DMS 273 treated with DMSO at 0.1 percent for 48 hours (cell line): ENCODE measurements at places on chromosomes 6 and 20.
A peak's percentile ranks its signal among the peaks of the same experiment; 100 is the strongest.

DNA sequence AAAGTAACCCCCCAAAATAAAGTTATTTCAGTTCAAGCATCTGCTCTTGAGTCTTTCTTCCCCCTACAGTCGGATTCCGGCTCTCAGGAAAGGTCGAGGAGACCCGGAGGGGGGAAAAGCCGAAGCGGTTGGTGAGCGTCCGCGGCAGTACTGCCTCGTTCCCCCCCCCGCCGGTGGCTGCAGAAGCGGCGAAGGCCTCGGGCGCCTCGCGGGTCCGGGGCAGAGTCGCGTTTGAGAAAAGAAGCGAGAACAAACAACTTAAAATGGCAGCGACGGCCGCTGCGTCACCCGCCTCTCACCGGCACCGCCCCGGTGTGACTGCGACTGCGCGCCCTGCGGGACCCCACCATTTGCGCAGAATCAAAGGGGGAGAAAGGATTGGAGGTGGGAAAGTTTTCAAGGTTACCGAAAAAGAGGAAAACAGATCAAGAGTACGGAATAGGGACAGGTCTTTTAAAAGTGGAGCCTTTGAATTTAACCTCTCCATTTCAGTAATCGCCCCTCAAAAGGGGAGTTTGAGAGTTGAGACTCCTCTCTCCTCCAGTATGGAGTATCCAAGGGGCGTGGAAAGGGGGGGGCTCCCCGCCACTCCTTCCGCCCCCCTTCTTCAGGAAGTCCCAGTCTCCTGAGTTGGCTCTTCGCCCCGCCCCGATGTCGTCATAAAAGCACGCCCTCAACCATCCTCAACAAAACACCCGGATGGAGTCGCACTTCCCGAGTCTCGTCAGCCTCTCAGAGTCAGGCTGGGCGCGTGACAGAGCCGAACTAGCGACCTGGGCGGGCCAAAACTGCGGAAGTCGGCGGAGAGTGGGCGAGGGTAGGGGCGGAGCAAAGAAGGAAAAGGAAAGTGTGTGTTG, 1.9 kb upstream of the C6orf62 start:
- DNase-seq = peak; percentile 99

- no peak for DNase-seq
These were observed 4.0 kb upstream of the TBC1D22B start for GRCh38 chr6:37253486-37254007.

GRCh38 chr6:117489003-117489402, 6.5 kb downstream of the DCBLD1 start:
- no peak for DNase-seq

- no peak for DNase-seq
These were observed 101.0 kb downstream of the KIF16B start for GRCh38 chr20:16472045-16472872.

- no peak for DNase-seq
These were observed 26.3 kb upstream of the RIMS4 start for GRCh38 chr20:44836601-44837120.

- DNase-seq = no peak
These were observed 235.9 kb upstream of the SUPT3H start for GRCh38 chr6:45613656-45614055.

DNA sequence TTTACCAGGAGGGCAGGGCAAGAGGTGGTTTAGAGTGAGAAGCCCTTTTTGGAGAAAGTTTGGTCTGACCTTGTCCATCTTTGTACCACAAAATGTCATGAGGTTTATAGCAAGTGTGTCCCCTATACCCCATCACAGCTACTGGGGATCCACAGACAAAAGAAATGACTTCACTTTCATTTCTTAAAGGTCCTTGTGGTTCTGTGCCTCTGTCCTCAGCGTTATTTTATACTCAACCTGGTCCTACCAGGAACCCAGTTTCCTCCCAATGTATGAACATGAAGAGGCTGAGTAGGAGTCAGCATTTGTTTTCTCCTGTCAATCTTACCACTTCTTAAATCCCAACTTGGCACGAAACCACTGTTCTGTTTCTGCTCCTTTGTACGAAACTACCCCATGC, 157.6 kb downstream of the NFATC2 start:
- DNase-seq = no peak

DNA sequence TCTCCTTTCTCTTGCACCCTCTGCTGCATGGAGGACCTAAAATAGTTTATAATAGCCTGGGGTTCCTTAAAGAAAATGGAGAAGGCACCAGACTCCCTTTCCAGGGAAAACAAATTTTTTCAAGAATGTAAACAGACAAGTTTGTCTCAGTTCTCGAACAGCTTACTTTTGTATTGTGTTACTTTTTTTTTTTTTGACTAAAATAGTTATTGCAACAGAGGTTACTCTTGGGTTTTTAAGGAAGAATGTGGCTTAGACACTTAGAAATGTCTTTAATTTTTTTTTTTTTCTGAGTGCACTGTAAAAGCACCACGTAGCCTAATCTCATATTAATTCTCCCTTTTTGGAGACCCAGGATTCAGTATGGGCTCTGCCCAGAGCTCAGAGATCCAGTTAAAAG, 148.7 kb upstream of the CARMIL1 start:
- no peak for DNase-seq

DNA sequence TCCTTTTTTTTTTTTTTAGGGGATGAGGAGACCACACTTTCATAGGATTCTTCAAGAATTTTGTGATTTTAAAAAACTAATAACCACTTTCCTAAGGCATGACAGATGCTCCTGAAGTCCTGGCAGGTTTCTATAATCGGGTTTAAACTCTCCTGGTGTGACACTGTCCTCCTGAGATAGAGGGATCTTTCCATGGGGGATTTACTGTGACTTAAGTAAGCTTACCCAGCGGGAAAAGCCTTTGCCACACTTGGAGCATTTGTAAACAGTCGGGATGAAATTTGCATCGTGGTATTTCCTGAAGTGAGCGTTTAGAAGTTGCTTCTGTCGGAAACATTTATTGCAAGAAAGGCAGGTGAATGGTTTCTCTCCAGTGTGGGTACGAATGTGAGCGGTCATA, 16.6 kb downstream of the CTCFL start:
- no peak for DNase-seq

DNA sequence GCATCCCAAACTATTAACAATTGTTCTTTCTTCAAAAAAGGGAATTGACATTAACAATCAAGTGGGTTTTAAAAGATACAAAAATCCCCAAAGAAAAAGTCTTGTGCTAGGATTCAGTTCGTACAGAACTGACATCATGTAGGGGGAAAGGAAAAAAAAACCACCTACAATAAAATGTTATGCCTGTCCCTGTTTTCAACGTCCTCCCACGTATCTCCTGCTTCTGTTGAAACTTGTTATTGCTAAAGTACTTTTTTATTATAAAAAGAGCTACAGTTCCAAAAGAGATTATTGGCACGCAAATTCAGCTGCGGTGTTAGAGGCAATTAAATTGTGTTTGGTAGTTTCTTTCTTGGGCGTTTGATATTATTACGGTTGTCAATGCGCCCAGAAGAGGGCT, 102.8 kb upstream of the PHACTR1 start:
- no peak for DNase-seq

DNA sequence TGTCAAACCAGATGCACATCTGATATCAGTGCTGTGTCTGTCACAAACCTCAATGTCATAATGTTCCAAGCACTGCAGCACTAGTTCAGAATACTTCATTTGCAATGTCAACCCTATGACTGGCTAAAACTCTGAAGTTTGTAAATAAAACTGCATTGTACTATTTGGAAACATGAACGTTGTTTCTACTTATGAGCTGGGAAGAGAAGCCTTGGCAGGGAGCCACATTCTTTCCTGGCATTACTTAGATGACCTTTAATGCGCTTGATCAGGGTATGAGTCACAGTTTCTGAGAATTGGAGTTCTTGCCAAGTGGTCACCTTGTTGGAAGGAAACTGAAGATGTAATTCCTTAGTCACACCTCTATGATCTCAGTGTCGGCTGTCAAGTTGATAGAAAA, 664.8 kb upstream of the MMS22L start:
- DNase-seq = no peak

- no peak for DNase-seq
These were observed 7.5 kb downstream of the CCM2L start for GRCh38 chr20:32017711-32018251.

- no peak for DNase-seq
These were observed 1323.0 kb upstream of the GJE1 start for GRCh38 chr6:140809694-140810101.

- peak; percentile 60 for DNase-seq
These were observed 6.1 kb downstream of the SYNGAP1 start for GRCh38 chr6:33425668-33426577.

DNA sequence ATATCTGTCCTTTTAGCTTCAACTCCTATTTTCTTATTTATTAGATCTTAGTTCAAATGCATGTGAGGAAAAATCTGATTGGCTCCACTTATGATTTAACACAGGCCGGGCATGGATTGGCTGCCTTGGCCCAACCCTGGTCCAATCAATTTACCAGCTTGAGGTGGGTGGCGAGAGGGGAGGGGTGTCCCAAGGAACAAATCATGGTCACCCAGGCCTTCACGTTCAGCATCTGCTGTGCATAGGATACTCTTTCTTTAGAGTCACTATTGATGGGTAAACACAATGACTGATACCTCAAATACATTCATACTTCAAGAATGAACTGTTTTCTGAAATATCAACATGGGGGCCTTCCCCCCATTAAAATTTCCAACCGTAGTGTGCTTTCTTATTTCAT, 14.9 kb upstream of the BACH2 start:
- no peak for DNase-seq

DNA sequence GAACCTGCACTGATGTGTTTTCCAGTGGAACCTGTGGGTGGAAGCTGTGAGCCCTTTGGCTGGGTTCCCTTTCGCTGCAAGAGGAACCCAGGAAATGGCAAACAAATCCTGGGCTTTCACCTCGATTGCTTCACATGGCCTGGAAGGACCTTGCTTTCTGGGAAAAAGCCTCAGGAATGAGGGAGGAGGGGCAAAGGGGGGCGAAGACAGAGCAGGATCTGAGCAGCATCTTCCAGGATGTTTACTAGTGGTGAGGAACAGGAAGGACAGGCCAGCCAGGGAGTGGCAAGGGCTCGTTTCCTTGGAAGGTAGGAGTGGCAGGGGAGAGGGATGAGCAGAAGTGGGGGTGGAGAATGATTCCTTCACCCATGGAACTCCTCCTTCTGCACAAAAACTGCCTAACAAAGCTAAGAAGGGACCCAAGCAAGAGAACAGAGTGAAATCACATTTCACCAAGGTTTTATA, 5.9 kb downstream of the SLC2A10 start:
- no peak for DNase-seq

GRCh38 chr6:168534265-168534664, 93.3 kb downstream of the SMOC2 start:
- DNase-seq = no peak

GRCh38 chr20:52410182-52410647, 218.6 kb upstream of the ZFP64 start:
- no peak for DNase-seq

DNA sequence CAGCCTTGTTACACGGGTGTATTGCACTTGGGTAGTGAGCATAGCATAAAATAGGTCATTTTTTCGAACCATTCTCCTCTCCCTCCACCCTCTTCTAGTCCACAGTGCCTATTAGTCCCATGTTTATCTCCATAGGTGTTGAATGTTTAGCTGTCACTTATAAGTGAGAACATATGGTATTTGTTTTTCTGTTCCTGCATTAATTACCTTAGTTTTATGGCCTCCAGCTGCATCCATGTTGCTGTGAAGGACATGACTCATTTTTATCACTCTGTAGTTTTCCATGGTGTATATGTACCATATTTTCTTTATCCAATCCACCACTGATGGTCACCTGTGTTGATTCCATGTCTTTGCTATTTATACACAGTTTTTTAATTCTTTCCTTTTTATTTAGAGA, 889.5 kb downstream of the EYS start:
- peak; percentile 77 for DNase-seq

DNA sequence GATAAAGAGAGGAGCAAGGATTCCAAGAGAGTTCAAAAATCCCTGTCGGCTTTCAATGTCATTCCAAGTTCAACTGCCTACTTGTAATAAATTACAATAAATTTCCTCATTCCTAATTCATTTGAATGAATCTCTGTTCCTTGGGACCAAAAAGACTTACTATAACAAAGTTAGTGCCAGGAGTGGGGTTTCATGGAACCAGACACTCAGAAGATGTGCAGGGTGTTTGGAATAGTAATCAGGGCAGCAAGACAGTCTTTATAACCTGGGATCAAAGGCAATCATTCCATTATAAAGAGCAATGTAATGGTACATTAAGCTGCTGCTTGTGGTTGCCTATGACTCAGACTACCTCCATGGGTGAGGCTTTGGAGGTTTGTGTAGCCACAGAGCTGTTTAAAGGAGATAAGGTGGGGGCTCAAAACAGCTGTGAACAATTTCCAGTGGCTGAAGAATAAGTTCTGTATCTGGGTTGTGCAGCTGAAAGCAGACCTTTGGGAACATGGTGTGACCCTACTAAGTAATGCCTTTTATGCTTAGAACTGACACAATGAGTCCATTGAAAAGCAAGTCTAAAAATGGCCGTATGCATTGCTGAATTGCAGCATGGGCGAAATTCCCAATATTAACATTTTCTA, 159.9 kb downstream of the LINC00237 start:
- no peak for DNase-seq

DNA sequence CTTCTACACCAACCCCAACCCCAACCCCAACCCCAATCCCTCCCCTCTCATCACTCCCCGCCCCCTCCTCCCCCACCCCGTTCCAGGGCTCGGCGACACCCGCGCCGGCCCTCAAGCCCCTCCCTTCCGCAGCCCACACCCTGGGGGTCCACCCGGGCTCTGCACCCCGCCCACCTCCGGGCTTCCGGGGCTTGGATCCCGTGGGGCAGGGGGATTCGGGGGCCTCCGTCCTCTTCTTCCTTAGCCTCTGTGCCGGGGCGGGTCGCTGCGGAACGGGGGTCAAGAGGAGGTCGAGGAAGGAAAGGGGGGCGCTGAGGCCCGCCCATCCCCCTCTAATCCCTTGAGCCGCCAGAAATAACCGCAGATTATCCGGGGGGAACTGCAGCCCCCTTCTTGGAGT, 690 bp downstream of the TULP1 start:
- no peak for DNase-seq

DNA sequence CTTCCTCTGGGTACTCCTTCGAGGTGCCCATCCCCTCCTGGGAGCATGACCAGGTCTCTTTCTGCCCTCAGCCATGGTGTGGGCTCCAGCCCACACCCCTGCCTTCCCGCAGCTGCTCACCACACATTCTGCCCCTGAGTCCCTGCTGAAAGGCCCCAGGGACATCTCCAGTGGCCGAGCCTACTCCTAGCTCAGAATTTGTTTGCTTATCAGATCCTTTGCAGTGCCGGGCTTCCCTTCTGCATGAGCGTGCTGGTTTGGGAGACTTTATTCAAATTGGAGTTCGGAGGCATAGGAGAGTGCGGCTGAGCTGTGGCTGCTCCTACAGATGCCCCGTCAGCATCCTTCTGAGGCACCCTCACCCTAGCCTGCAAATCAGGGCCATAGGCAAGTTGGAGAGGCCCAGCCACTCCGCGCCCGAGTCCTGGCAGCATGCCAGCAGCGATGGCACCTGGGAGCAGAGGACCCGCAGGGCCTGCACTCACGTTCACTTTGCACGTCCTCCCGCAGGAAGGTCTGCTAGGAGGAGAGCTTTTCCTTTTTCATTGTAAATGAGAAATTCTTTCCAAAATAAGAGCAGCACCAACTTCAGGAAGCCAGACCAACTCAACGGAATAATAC, 327.3 kb downstream of the QKI start:
- DNase-seq = no peak
